ENCODE measurements at places on chromosomes 2 and 18.

GRCh38 chr18:63832470-63832869 lies 55.0 kb upstream of the SERPINB2 start:
- no peak for DNase-seq

DNA sequence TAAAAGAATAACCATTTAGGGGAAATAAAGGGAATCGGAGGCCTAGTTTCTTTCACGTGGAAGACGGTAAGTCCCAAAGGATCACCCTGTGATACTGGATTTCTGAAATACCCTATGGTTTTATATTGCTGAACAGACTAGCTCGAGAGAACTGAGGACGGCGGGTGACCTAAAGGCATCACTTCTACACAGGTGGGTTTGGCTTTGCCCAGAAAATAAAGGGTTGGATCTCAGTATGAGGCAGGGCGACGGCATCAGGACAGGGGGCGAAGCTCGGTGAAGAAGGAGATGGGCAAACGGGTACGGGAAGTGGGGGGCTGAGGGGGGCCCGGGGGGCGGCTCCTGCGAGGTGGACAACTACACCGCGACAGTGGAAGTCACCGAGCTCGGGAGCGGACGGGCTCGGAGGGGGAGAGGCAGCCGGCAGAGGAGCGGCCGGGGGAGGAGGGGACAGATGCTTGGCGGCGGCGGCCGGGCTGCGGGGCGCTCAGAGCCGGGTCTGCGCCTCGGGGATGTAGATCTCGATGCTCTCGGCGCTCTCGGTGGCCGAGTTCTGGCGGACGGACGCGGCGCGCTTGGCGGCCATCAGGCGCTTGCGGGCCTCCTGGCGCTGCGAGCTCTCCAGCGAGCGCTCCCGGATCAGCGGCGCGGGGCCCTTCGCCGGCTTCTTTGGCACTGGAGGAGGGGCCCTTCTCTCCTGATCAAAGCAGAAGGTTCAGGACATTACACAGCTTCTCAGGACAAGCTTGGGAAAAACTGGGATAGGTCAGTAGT lies 48.9 kb downstream of the TGIF1 start:
- no peak for DNase-seq

GRCh38 chr18:394987-395362 lies 105.5 kb downstream of the COLEC12 start:
- no peak for DNase-seq

DNA sequence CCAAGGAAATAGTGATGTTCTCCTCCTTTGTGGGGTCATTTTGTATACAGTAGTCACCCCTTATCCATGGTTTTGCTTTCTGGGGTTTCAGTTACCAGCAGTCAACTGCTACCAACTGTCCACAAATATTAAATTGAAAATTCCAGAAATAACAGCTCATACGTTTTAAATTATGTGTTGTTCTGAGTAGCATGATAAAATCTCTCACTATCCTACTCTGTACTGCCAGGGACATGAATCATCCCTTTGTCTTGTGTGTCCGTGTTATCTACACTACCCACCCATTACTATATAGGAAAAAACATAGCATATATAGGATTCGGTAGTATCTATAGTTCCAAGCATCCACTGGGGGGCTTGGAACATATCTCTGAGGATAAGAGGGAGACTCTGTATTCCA lies 120.9 kb upstream of the DCC start:
- DNase-seq = no peak

- no peak for DNase-seq
Observed at GRCh38 chr2:80499095-80499494, 194.5 kb upstream of the LRRTM1 start.

GRCh38 chr2:154776825-154777224 lies 78.3 kb downstream of the KCNJ3 start:
- DNase-seq = no peak

- no peak for DNase-seq
Observed at GRCh38 chr2:30505500-30506180, 58.6 kb downstream of the LCLAT1 start.

DNA sequence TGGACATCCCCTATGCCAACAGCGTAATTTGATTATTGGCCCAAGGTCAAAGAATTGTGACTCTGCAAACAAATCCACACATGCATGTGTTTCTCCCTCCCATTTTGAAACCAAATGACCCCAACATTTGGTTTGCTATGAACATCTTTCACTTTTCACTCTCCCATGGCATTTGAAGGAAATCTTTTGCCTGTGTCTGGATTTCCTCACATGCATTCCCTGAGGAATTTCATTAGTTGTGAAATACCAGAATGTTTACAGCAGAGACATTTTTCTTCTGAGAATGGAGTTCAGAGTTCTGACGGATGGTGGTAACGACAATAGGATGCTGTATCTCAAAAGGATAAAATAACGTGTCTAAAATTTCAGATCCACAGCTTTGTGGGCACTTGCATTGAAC lies 60.3 kb upstream of the LMAN1 start:
- no peak for DNase-seq

- no peak for DNase-seq
Observed at GRCh38 chr18:75691483-75691882, 264.0 kb upstream of the SMIM21 start.

- DNase-seq = no peak
Observed at GRCh38 chr2:78540255-78540654, 485.2 kb upstream of the REG3G start.

GRCh38 chr2:100060875-100061274 lies 81.5 kb downstream of the AFF3 start:
- no peak for DNase-seq

- no peak for DNase-seq
Observed at GRCh38 chr2:120233292-120233691, 10.1 kb upstream of the TMEM185B start.

DNA sequence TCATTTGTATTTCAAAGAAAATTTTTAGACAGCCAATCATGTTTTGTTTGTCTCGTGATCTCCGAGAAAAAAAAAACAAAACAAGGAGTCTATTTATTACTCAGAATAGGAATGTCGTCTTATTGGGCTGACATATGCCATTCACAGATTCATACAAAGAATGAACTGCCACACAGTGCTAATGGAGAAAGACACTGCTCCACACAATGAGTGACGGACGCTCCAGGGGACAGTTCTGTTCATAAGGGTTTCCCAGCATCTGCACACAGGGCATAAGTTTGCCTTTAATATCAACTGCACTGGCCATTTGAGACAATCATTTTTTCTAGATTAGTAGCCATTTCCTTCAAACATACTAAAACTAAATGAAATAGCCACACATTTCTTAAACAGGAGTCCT lies 3.4 kb downstream of the SERTAD2 start:
- no peak for DNase-seq

DNA sequence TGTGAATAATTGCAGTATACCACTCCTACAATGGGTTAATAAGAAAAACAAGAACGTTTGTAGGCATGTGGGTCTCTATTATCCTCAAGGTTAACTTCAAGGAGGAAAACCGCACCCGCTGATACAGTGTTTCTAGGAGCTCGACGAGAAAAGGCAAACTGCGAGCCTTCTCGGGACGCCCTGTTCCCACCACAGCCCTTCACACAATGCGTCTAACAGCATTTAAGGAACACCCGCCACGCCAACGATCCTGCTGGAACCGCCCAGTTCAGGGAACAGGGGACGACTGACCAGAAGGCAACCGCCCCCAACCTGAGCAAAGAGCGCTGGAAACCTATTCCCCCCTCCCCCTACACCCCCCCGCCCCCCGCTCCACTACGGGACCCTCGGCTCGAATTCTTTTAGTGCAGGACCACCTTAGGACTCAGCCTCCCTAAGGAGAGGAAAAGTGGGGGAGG lies 710 bp upstream of the TMSB10 start:
- DNase-seq = no peak

DNA sequence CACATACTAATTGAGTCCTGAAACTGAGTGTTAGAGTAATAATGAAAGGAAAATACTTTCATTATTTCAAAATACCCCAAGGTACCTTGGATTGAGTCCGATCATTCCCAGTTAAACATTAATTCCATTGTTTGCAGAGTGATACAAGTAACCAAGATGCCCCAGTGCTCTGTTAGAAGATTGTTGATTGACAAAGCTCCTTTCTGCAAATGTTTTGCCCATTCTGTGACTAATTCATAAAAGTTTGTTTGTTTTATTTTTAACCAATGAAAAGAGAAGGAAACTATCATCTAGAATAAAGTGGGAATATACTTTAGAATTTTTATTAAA lies 124.0 kb downstream of the GULP1 start:
- DNase-seq = no peak

DNA sequence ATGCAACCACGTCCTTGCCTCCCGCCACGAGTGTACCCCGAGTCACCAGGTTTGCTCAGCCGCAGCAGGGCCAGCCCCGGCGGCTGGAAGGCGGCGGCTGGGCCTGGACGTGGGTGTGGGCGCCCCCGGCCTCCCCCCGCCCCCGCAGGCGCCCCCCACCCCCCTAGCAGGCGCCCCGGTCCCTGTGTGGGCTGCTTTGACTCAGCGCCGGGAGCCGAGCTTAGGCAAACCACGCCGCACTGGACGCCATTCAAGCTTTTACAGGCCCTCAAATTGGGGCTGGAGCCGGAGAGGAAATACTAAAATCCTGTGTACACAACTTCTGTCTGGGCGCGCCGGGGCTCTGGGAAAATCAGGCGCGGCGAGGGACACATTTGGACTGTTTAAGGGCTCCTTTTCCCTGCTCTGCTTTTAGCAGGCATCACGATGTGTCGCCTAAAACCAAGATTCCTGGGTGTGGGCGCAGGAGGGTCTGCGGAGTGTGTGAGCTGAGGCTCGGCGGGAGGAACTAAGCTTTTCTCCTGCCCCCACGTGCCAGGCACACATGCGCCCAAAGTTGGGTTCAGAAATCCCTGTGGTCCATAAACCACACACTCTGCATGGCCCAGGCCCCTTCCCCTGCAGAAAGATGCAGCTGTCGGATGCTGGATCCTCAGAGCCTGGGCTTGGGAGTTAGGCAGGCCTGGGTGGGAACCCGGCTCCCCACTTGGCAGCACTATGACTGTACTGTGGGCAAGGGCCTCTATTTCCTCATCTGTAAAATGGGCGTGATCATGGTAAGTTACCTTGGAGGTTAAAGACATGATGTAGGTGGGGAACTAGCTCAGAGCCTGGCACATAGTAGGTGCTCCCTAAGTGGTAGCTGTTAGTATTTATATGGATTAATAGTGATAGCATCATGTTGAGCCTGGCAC lies 57.6 kb downstream of the ATOH8 start:
- DNase-seq = no peak

- DNase-seq = no peak
Observed at GRCh38 chr2:26412091-26412673, 10.5 kb downstream of the DRC1 start.

- no peak for DNase-seq
Observed at GRCh38 chr2:161414042-161415033, 1.8 kb upstream of the TBR1 start.

- DNase-seq = no peak
Observed at GRCh38 chr2:75820693-75821092, 110.0 kb upstream of the GCFC2 start.

DNA sequence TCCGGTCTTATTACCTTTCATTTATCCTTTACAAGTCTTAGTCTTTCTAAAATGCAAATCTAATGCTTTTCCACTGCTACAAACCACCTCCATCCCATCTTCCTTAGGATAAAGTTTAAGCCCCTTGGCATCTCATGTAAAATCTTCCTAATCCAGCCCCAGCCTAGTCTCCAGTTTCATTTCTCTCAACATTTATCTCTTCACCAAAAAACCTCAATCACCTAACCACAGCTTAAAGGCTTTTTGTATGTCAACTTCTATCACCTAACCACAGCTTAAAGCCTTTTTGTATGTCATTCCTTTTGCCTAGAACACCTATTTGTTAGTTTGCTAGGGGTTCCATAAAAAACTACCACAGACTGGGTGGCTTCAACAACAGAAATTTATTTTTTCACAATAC lies 4.2 kb downstream of the TRAK2 start:
- DNase-seq = no peak

GRCh38 chr2:70431716-70432347 lies 121.8 kb downstream of the TGFA start:
- DNase-seq = no peak

- DNase-seq = no peak
Observed at GRCh38 chr2:60984720-60985119, 32.8 kb upstream of the PEX13 start.

GRCh38 chr2:38262069-38262871 lies 114.8 kb downstream of the ATL2 start:
- DNase-seq = no peak

GRCh38 chr2:145379934-145380333 lies 860.0 kb upstream of the ZEB2 start:
- DNase-seq = no peak

GRCh38 chr18:74501386-74501785 lies 5.2 kb downstream of the CNDP2 start:
- no peak for DNase-seq

DNA sequence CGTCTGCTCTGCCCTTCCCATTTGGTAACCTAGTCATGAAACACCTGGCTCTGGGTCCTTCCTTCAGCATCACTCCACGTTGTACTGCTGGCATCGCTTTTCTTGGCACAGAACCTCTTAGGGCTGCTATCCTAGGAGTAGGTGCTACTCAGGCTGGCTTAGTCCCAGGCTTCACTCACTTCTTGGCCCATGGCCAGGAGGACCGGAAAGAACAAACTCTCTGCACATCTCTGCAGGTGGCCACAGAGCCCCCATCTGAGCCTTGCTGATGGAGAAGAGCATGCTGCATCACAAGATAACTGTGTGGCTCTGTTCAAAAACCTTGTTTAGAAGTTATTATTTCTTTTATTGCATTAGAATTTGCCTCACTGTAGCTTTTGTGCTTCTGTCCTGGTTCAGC lies 447.2 kb upstream of the TNP1 start:
- no peak for DNase-seq

DNA sequence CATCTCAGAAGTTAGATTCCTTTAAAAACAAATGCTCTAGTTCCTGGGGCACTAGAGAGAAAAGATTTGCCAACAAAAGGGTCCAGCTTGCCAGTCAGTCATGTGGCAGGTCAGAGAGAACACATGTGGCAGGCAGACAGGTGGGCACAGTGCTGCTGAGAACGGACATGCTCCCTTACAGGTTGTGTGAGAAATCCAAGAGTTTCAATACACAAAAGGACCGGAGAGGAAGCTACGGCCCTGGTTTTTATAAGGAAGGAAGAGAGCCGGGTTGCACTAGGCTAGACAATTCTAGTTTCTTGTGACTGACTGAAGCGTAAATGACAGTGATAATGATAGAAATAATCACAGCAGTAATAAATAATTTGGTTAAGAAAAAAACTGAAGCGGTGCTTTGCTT lies 18.3 kb downstream of the CDC42EP3 start:
- no peak for DNase-seq

GRCh38 chr2:148893906-148894305 lies 18.9 kb downstream of the KIF5C start:
- no peak for DNase-seq

- no peak for DNase-seq
Observed at GRCh38 chr2:189709501-189710221, 35.2 kb downstream of the ANKAR start.

GRCh38 chr2:142734231-142734630 lies 143.2 kb upstream of the KYNU start:
- no peak for DNase-seq

DNA sequence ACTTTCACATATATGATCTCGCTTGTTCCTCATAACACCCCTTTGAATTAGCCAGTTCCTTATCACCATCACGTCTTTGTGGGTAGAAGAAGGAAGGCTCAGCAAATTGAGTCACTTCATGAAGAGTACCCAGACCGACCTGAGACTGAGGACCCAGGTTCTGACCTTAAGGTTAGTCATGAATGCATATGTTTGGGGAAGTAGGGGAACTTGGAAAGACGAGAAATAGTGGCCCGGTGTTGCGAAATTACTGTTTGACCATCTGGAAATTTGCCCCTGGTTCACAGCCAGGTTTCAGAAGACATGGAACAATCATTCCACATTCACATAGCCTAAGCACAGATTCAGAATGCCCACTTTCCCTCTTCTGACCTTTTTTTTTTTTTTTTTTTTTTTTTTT lies 59.8 kb downstream of the MEIS1 start:
- no peak for DNase-seq

- DNase-seq = no peak
Observed at GRCh38 chr2:128695646-128696220, 377.1 kb upstream of the HS6ST1 start.
